Left lung (tissue), 14 donors: ENCODE measurements at places on chromosomes 6 and 20. TPM values are rescaled to one million over a fixed set of nuclear protein-coding genes. Genes with fewer than 3 reads are reported as not detected.

DNA sequence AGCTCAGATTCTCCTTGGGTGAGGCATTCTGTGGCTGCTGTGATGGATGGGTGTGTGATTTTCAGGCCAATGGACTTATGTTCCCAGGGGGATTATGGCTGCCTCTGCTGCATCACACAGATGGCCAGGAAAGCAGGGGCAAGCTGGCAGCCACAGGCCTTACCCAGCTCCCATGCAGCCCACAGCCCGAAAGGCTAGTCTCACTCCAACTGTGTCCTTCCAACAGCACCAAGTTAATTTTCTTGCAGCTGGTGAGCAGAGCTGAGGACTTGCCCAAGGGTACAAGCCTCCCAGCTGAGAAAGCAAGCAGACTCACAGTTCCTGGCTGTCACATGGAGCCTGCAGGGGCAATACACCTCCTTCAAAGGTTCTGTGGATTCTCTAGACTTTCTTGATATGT is 155.2 kb upstream of the KHDRBS2 start:
- no peaks in the 10 kb centered on the region for H3K4me1 ChIP-seq
- peak; percentile 9 for DNase-seq

GLYATL3 gene
- total RNA-seq, result not detected

DNA sequence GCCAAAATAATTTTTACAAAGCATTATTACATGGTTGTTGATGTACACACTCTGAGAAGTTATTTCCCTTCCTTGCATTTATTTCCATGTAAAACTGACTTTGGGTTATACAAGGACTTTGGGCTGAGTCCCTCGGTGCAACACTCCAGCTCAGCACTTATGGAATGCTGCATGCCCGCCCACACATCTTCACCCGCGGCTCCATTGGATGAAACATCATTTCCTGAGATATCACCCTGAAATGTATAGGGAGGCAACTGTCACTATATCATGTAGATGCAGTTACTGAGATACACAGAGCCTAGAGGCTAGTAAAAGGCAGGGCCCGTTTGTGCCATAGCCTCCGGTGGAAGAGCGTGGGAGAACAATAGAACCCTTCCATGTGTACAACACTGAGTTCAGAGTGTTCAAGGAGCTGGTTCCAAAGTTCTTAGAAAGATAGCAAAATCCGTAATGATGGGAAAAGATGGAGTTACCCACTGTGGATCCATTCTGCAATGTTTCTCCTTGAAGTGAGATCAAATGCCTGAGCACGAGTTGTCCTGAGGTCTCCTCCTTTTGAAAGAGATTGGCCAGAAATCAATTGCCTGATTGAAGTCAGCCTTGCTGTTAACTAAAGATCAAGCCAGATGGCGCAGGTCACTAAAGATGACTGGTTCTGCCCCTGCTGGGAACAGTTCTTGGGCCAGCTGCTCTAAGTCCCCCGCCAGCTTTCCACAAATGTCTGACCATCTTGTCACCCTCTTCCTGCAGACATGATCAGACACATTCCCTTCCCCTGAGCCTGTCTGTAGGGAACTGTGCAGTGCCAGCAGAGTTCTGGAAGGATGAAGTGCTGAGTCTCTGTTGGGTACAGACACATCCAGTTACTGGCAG is 100.9 kb upstream of the IYD start:
- no peaks in the 10 kb centered on the region for H3K27me3 ChIP-seq
- H3K36me3 ChIP-seq, result no peaks in the 10 kb centered on the region
- peaks cover 7% of the 10 kb centered on the region for H3K4me1 ChIP-seq
- H3K27ac ChIP-seq, result no peak overlapping the region
- no peak for DNase-seq

DNA sequence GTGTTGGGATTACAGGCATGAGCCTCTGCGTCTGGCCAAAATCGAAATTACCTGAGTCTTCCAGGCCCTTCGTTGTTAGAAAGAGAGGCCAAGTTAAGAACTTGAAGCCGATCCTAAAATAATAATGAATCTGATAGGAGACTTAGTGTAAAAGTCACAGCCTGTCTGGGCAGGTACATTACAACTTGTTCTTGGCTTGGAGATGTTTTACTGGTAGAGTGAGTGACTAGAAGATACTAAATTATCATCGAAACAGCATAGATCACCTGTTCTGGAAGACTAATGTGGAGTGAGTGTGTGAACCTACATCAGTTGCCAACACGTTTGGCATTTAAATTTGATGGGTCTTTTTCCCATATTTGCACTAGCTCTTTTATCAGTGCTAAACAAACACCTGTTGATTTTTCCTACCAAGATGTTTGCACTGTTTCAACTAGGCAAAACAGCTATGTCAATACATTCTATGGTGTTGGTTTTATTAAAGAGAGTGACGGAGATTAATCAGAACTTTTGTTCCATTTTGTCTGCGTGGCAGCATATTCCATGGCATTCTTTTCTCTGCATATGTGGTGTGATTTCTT is 4.6 kb upstream of the TMEM217 start:
- H3K27me3 ChIP-seq, result no peaks in the 10 kb centered on the region
- DNase-seq, result no peak
- no peak overlapping the region for H3K4me3 ChIP-seq

DNA sequence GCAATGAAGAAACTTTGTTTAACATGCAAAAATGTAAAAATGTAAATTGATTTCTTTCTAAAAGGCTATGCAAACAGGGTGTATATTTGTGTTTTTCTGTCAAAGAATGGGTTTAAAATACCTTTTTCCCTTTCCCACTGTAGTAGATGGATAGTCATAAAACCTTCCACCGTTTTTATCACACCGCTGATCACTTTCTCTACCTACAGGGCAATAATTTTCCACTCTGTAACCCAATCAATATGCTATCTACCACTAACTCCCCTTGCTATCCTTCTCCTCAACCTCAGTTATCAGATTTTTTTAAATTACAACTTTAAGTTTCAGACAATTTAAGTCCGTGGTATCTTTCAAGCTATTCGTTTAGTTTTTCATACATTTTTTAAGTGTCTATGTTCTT is 91.4 kb upstream of the ARID1B start:
- peaks cover 9% of the 10 kb centered on the region for H3K4me1 ChIP-seq
- no peak for DNase-seq
- no peaks in the 10 kb centered on the region for H3K36me3 ChIP-seq
